GM13977 (cell line): ENCODE measurements at places on chromosomes 3 and 15.

- no peak for DNase-seq
Observed at GRCh38 chr3:148006508-148006907, 597.3 kb downstream of the ZIC1 start.

GRCh38 chr3:95883801-95884200 lies 930.6 kb upstream of the EPHA6 start:
- DNase-seq = no peak

- no peak for DNase-seq
Observed at GRCh38 chr3:25288413-25288812, 139.7 kb upstream of the RARB start.

GRCh38 chr3:123028233-123028828 lies 768 bp upstream of the SEMA5B start:
- DNase-seq = peak; percentile 82

- DNase-seq = peak; percentile 13
Observed at GRCh38 chr3:46087871-46088270, 60.6 kb upstream of the XCR1 start.

DNA sequence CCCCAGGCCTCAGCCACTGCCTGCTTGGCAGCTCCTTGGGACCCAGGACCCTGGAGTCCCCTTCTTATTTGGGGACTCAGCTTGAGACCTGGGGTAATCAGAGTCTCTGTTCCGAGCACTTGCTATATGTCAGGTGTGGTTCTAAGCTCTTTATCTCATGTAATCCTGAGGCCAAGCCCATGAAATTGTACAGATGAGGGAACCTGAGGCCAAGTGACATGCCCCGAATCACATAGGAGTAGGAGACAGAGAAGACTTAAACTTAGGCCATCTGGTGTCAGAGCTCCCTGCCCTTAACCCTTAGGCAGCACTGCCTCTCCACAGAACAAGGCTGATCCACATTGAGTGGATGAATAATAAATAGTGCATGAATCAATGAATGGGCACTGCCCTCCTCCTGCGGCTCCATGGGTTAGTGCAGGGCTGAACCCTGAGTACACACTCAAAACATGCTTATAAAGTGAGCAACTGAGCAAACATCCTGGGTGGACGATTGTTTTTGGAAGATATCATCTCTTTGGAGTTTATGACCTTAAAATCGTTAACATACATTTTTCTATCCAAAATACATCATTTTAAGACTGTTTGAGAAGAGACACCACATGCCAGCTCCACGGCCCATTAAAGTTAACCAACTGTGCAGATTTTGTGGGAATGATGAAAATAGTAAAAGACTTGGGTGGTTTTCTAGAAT lies 33.2 kb upstream of the IQSEC1 start:
- DNase-seq = no peak

DNA sequence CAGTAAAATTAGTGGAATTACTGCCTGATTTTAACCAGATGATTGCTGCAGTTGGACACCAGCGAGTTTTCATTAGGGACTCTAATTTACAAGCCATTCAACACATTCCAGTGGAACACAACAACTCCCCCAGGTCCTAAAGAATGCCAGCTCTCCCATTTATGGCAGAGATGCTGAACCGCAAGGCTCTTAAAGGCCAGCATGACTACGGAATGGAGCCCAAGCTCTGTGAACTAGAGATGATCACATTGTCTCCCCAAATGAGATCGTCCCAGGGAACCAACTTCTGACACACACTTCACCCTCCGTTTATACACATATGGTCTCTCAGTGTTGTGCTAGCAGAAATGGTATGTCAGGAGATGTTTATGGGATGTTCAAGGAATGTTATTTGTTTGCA lies 446.2 kb upstream of the NR2F2 start:
- DNase-seq = no peak

DNA sequence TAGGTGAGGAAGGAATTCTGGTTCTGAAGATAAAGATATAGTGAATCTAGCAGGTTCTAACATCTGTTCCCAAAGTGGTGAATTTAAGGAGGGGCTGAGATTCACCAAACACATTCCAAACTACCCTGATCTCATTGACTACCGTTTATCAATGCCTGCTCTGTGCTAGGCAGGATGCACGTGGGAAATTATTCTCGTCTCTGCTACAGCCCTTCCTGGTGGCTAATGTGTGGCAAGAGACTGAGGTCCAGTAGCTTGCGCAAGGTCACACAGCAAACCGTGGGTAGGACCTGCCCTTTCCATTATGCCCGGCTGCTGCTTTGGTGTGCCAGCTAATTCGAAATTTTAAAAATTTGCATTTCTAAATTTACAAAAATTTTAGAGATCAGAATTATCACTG lies 209.5 kb upstream of the TRIM42 start:
- no peak for DNase-seq

- no peak for DNase-seq
Observed at GRCh38 chr15:35023804-35024203, 35.7 kb upstream of the ZNF770 start.

- no peak for DNase-seq
Observed at GRCh38 chr3:148269816-148270215, 427.9 kb upstream of the AGTR1 start.
